Stimulated activated CD4-positive, alpha-beta T cell treated with anti-CD3 and anti-CD28 coated beads, TNF-alpha, amount 100 ng/mL, for 1 hour (primary cell): ENCODE measurements at places on chromosomes 12 and 14.

- DNase-seq = no peak
These were observed 3.7 kb upstream of the CAMKK2 start for GRCh38 chr12:121300083-121300819.

DNA sequence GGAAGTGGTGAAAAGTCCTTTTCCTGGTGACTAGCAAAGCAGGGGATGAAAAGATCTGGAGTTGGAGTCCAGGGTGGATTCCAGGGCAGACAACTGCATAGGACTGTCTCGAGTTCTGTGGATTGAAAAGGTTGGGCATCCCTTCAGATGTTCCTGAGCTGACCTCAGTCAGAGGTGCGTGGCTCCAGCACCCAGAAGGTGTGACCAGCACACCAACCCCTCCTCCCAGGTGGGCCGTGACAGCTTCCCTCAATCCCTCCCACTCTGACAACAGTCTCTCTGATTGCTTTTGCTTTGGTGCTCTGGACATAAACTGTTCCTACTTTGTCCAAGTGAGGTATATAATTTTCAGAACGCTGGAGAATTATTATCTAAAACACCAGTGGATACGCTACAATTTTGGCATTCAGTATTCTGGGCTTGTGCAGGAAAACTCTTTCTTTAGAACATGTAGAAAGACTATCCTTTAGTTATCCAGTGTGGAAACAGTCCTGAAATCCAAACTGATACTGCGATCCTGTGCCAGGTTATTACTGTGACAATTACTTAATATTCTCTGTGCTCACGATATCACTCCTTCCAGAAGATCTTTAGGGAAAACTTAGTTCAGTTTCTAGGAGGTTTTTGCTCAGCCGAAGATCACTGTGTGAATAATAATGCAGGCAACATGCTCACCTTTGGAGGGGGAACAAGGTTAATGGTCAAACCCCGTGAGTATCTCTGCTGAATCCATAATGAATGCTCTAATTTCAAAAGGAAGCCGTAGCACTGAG is 87.9 kb downstream of the DAD1 start:
- DNase-seq = no peak

GRCh38 chr12:58224536-58225105 is 283.3 kb downstream of the ATP23 start:
- DNase-seq = no peak

- no peak for DNase-seq
These were observed 51.8 kb downstream of the TSPAN8 start for GRCh38 chr12:71105956-71106355.

- DNase-seq = no peak
These were observed 80.4 kb upstream of the DIO3 start for GRCh38 chr14:101480747-101481530.

DNA sequence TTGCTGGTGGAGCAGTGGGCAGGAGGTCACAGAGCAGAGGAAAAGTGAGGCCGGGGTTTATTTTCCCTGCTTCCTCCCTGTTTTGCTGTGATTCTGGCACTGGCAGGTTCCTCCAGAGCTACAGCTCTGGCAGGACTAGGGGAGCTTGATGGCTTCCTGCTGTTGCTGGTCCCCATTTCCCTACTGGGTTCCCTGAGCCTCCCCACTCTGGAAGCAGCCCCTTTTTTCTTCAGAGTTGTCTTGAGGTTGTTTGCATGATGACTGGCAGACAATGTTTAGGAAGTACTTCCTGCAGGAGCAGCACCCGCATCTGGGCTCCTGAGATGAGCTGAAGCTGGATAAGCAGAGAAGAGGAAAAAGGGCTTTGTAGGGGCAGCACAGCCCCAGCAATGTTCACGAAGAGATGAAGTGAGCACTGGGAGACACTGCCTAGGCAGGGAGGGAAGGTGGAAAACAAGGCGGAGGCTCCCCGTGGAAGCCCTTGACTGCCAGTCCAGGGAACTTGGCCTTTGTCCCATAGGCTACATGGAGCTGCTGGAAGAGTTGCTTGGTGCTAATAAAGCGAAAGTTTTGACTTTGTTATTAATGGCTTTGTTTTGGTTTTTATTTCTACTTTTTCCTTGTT is 126.9 kb downstream of the SLC38A6 start:
- no peak for DNase-seq

DNA sequence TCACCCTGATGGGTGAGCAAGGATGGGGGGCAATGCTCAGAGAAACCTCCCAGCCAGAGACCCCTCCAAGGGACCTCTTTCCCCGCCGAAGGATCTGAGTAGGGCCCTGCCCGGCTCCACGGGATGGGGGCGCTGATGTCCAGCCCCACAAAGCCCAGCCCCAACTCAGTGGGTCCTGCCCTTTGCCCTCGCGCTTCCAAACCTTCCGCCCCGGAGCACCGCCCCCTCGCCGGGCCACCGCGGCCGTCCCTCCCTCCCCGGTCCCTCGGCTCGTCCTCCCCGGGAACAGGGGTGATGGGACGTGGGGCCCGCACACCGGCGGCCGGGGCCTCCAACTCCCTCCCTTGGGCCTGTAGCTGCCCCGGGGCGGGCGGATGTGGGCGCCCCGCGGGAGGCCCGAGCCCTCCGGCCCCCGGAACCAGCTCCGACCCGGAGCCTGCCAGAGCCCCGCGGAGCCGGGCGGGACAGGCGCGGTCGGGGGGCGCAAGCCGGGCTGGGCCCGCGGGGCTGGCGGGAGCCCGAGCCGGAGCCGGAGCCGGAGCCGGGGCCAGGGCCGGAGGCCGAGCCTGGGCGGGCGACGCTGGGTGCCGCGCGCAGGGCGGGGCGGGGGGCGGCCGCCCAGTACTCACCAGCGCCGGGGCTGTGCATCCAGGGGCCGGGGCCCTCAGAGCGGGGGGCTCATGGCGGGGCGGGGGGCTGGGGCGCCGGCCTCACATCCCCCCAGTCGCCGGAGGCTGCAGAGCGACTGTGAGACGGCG is 386 bp downstream of the HDAC7 start:
- peak; percentile 45 for DNase-seq

- DNase-seq = no peak
These were observed 175.8 kb downstream of the FOXN3 start for GRCh38 chr14:89241257-89241656.

- DNase-seq = no peak
These were observed 6.2 kb downstream of the CRADD start for GRCh38 chr12:93683410-93683809.

- DNase-seq = no peak
These were observed 101.1 kb downstream of the BBS10 start for GRCh38 chr12:76247026-76247646.

DNA sequence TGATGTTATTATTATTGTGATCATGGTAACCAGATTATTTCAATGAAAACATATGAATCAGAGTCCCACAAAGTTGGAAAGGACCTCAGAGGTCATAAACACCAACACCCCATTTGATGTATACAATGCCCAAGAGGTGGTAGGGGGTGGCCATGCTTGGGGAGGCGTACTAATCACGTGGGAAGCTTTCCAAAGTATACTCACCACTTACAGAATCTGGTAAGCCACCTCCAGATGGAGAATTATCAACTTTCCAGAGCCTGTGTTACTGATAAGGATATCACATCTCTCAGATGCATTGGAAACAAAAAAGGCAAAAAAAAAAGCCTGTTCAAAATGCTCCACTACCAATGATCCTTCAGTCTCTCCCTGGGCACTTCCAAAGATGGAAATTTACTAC is 8.4 kb downstream of the DAD1 start:
- DNase-seq = no peak

DNA sequence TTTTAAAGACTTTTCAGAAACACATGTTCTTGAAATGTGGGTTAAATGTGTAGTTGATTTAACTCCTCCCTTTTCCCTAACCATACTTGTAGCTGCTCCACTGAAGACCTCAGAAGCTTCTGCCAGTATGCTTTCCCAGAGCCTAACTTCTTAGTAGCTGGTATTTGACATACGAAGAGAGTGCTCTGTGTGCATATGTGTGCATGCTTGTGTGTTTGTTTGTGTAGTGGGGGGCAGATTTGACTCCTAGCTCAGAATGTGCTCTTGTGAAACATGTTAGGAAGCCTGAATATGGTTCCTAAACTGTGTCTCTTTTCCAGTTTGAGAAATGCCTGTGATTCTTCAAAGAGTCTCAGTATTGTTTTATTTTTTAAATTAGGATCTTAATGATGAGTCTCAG is 420.4 kb downstream of the PCNX1 start:
- no peak for DNase-seq

DNA sequence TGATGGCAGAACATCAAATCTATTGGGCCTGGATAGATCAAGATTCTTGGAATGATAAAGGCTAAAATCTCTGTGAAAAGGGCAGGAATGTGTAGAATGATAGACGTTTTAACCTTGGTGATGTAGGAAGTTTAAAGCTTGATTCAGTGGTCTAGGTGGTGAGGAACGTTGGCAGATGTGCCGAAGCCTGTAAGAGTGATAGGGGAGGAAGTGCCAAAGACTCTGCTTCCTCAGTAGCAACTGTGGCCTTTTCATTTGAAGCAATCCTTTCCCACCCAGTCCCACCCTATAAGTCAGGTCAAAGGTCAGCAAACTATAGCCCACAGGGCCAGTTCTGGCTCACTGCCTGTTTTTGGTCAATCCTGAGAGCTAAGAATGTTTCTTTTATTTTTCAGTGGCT is 62.2 kb downstream of the MBIP start:
- DNase-seq = no peak

DNA sequence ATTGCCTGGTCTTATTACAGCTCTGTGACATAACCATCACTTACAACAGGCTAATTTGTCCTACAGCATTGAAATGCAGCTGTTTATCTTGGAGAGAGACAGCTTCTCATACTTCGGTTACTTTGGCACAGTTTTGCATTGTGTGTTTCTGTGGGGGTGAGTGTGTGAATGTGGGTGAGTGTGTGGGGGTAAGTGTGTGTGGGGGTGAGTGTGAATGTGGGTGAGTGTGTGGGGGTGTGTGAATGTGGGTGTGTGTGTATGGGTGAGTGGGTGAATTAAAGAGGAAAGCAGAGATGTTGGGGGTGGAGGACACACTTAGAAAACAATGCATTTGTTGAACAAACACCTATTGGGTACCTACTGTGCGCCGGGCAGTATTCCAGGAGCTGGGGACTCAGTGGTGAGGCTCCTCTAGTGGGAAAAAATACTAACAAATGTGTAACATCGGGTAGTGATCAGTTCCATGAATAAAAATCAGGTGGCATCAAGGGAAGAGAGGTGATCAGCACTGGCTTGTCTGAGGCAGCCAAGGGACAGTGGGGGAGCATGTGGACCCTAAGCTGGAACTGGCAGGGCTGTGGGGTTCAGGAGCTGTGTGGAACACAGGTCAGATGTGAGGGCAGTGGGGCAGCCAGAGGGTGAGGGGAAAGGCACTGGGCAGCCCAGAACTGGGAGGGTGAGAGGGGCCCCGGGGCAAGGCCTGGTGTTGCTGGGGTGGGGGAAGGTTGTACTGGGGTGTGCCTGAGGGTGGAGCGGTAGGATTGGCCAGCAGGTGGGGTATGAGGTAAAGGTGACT is 44.1 kb upstream of the AMN start:
- DNase-seq = no peak

DNA sequence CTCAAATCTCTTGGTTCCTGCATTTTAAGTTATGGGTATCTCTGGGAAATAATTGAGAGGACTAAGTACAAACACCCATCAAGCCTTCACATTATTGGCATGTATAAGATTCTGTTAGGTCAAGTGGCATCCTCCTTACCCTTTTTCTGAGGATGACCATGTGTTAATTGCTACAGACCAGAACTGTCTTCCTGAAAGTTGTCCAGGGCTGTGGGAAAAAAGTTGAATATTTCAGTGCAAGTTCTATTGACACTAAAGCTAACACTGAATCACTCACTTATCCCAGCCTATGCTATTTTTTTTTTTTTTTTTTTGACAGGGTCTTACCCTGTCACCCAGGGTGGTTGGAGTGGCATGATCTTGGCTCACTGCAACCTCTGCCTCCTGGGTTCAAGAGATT is 130.1 kb upstream of the HIF1A start:
- no peak for DNase-seq

- no peak for DNase-seq
These were observed 407.5 kb downstream of the PCNX1 start for GRCh38 chr14:71314717-71315116.

GRCh38 chr14:44565968-44566367 is 58.9 kb upstream of the FSCB start:
- DNase-seq = no peak

GRCh38 chr12:131929581-131930456 is 743 bp downstream of the PUS1 start:
- peak; percentile 8 for DNase-seq

GRCh38 chr14:24398293-24398652 is 530 bp upstream of the NYNRIN start:
- no peak for DNase-seq

DNA sequence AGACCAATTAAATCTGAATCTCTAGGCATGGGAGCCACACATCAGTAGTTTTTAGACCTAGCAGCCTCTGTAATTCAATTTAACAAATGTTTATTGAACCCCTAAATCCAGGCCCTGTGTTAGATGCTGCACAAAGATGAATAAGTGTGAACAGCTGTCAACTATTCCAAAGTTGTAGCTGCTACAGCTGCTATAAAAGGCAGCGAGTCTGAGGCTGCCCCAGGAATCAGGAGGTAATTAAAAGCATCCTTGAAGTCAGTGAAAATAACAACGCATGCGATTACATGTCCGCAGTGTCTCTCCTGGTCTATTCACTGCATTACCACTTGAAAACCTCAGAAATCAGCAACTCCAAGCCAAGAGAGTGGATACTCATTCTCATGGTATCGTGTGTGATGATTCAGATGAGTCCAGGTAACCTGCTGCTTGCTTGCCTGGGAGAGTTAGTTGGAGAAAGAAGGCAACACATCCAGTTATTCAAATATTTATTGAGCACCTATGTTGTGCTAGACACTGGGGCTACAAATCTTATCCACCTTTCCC is 34.9 kb upstream of the DDHD1 start:
- DNase-seq = no peak

DNA sequence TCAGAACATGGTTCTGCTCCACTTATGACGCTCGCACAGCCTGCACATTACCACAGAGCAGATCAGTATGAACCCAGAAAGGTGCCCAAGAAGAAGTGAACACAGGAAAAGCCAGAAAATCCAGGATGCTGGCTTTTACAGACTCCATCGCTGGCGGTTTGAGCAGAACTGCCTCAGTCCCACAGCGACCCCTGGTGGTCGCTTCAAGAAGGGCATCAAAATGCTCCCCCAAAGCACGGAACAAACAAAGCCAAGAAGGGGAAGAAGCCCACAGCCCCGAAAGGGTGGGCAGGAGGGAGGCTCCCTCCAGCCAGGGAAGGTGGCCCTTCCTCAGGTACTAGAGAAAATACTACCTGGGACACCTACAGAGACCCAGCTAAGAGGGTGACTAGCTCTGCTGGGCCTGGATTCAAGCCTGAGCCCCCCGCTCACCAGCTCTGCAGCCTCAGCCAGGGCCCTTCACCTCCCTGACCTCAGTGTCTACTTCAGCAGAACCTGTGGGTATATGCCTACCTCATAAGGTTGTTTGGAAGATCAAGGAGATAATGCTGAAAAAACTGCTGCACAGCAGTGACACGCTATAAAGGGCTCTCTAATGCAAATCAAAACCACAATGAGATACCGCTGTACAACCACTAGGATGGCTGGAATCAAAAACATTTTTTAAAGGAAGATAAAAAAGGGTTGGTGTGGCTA is 98.1 kb downstream of the NCOR2 start:
- DNase-seq = peak; percentile 25

DNA sequence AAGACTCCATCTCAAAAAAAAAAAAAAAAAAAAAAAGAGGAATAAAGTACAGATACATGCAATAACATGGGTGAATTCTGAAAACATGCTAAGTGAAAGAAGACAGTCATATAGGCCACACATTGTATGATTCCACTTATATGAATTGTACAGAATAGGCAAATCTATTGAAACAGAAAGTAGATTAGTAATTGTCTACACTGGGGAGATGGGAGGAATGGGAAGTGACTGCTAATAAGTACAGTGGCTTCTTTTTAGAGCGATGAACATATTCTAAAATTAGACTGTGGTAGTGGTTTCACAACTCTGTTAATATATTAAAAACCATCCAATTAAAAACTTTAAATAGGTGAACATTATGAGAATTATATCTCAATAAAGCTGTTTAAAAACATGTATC is 74.4 kb downstream of the ANKS1B start:
- DNase-seq = no peak
